Stimulated activated CD8-positive, alpha-beta memory T cell treated with anti-CD3 and anti-CD28 coated beads, Interleukin-2, amount 100 ng/mL, for 1 hour (primary cell): ENCODE measurements at places on chromosomes 12 and 14.

DNA sequence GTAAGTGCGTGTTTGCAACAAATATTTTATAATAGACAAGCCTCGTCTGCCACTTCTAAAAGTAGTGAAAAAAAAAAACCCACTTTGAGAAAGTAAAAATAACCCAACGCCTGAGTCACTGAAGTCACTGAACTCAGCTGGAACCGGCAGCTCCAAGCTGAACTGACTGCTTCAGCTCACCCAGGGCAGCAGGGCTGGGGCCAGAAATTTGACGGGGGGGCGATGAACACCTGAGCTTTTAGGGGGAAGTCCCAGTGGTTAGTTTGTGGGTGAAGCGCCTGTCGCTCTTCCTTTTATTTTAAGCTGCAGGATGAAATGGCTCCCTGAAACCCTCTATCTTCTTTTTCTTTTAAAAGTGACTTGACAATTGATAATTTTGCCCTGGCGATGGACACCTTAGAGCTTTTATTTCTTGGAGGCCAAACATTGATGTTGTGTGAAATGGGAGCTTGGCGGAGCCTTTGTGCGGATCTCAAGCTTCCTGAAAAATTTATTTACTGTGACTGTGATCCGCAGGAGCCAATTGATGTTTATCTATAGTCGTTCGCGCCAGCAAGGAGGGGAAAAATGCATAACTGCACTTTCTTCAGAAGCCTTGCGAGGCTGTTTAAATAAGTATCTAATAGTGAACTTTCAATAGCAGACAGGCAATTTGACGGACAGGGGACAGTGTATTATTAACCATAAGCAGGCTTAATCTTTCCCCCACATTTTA lies 173.2 kb upstream of the MYL2 start:
- DNase-seq, result no peak

- no peak for DNase-seq
These were observed 1108.4 kb upstream of the TMEM132C start for GRCh38 chr12:127158385-127159061.

DNA sequence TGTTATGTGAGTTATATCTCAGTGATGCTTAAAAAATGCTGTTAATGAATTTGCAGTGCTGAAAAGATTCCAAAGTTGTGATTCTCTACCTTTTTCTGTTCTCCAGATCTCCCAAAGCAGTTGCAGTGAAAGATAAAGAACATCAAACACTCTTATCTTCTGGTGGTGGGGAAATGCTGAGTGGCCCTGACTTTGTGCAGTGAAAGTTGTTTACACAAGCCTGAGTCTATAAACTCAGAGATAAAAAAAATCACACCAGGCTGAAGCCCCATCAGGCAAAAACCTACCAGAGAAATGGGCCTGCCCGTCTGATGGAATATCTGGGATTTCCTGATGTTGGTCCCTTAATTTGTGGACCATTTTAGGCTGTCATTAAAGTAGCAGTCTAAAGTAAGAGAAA lies 46.1 kb downstream of the RASSF3 start:
- DNase-seq, result no peak

- DNase-seq, result no peak
These were observed 1.5 kb downstream of the HIF1A start for GRCh38 chr14:61696753-61697318.

GRCh38 chr14:105377555-105378182 lies 20.7 kb upstream of the TEX22 start:
- DNase-seq, result no peak

GRCh38 chr12:131340616-131341210 lies 370.2 kb upstream of the SFSWAP start:
- DNase-seq, result no peak

GRCh38 chr12:119206348-119207062 lies 27.8 kb downstream of the HSPB8 start:
- DNase-seq, result no peak

- no peak for DNase-seq
These were observed 960.0 kb downstream of the BCL11B start for GRCh38 chr14:98312006-98312405.

DNA sequence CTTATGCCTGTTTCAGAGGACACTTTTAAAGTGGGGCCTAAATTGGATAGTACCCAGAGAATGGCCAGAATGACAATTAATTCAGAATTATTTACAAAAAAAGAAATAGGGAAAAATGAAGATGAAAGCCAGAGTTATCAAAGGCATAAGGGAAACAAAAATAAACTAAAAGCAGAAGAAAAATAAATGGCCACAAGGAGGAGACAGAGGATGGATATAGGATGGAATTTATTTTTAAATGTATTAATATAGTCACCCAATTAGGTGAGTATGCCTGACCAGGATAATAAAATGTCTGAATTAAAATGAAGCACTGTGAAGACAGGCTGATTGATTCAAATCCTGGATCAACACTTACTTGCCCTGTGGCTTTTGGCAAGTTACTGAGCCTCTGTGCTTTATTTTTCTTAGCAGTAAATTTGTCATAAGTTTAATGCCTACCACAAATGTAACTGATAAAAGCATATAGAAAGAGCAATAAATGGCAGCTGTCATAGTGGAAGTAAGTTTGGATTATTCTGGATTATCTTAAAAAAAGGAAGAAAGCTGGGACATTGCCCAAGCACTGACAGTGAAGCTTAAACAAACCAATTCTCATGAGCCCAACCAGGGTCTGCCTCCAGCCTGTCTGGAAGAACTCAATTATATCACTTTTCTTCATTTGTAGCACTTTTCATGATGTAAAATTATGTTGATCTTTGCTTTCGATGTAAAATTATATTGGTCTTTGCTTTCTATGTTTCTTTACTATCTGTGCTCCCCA lies 3.5 kb downstream of the CLEC9A start:
- DNase-seq, result no peak

GRCh38 chr12:67498991-67499390 lies 149.6 kb upstream of the DYRK2 start:
- DNase-seq, result no peak

GRCh38 chr12:70919176-70919575 lies 1.4 kb downstream of the PTPRR start:
- DNase-seq, result no peak

DNA sequence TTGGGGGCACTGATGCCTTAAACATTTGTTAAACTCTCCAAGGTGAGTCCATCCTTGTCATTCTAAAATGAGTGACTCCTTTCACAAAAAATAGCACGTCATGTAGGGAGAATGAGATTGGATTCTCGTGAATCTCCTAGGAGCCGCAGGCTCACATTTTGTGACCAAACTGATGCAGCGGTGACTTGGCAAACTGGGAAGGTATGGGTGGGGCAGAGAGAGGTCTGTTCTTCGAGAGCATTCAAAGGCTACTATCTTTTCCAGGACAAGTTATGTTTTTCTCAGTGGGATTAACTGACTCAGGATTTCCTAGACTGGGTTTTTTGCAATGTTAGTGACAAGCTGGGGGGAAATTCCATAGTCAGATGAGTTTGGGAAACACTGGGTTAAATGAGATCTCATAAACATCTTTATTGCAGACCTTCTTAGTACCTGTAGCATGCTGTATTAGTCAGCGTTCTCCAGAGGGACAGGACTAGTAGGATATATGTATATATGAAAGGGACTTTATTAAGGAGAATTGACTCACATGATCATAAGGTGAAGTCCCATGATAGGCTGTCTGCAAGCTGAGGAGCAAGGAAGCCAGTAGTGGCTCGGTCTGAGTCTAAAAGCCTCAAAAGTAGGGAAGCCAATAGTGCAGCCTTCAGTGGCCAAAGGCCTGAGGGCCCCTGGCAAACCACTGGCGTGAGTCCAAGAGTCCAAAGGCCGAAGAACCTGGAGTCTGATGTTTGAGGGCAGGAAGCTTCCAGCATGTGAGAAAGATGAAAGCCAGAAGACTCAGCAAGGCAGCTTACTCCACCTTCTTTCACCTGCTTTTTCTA lies 61.0 kb downstream of the FOXN4 start:
- DNase-seq, result no peak

- no peak for DNase-seq
These were observed 53.1 kb upstream of the NPFF start for GRCh38 chr12:53560351-53560750.

- no peak for DNase-seq
These were observed 288.6 kb downstream of the AACS start for GRCh38 chr12:125353871-125354270.

- no peak for DNase-seq
These were observed 3.0 kb downstream of the SETD1B start for GRCh38 chr12:121806546-121807423.

- no peak for DNase-seq
These were observed 73.4 kb upstream of the ANO4 start for GRCh38 chr12:100721169-100721568.

DNA sequence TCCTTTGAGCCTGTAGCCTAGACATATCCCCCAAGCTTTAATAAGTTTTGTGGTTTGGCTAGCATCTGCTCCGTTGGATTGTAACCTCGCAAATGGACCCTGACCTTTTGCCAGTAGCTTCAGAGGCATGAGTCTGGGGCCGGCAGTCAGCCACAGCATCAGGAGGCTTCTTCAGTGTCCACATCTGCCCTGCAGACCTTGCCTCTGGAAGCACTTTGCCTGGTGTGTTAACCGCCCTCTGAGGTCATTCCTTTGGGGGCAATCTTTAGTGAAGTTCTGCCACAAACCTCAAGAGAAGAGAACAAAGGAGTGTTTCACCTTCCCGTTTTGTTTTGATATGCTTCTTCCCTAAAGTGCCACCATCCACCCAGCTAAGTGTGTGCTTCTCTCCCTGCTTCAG lies 71.4 kb downstream of the GNS start:
- DNase-seq, result no peak

- DNase-seq, result no peak
These were observed 23.7 kb downstream of the ABCD2 start for GRCh38 chr12:39595928-39596327.

GRCh38 chr14:102363182-102363943 lies 622 bp downstream of the TECPR2 start:
- DNase-seq, result no peak

GRCh38 chr12:10304161-10304574 lies 3.5 kb upstream of the KLRD1 start:
- no peak for DNase-seq

DNA sequence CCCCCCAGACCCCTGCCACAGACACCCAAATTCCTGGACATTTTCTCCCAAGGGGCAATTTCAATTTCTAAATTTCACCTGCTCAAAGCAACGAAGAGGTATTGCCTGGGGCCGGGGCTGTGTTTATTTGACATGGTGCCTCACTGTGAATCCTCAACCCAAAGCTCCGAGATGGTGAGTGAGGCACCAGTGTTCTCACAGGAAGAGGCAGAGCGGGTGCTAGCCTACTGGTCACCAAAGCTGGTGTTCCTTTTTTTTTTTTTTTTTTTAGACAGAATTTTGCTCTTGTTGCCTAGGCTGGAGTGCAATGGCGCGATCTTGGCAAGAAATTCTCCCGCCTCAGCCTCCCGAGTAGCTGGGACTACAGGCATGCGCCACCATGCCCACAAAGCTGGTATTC lies 14.8 kb upstream of the SH2B3 start:
- no peak for DNase-seq

DNA sequence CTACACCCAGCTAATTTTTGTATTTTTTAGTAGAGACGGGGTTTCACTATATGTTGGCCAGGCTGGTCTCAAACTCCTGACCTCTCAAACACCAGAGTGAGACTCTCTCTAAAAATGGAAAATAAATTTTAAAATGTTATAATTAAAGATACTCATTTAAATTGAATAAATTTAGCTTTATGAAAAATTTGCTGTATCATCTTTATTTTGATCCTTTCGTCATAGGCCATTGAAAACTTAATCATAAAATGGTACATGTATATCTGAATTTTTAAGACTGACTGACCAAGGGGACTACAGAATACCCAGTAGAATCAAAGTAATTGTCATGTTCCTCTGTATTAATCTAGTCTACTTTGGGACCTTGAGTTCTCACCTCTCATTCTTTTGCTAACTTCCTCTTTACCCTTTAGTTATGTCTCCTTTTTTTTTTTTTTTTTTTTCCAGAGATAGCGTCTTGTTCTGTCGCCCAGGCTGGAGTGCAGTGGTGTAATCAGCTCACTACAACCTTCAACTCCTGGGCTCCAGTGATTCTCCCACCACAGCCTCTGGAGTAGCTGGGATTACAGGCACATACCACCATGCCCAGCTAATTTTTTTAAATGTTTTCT lies 9.5 kb downstream of the RAB5B start:
- DNase-seq, result no peak

GRCh38 chr14:72558721-72559120 lies 335.2 kb downstream of the DPF3 start:
- no peak for DNase-seq

- no peak for DNase-seq
These were observed at the start of gene ALDH2 for GRCh38 chr12:111766608-111767361. TSS of gene ALDH2 (plus strand) at chr12:111766933. CDS start at chr12:111766983, 50 bp downstream.

DNA sequence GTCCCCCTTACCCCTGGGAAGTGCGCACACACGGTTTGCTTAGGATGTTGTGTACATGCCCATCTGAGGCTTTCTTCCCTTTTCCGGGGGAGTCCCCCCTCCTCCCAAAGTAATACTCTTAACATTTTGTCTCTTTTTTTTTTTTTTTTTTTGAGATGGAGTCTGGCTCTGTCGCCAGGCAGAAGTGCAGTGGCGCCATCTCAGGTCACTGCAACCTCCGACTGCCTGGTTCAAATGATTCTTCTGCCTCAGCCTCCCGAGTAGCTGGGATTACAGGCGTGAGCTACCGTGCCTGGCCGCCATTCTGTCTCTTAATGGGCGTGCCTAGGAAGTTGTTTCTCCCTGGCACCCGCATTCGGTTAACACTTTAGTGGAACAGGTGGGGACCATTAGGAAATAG lies 4.5 kb upstream of the GMFB start:
- DNase-seq, result no peak

DNA sequence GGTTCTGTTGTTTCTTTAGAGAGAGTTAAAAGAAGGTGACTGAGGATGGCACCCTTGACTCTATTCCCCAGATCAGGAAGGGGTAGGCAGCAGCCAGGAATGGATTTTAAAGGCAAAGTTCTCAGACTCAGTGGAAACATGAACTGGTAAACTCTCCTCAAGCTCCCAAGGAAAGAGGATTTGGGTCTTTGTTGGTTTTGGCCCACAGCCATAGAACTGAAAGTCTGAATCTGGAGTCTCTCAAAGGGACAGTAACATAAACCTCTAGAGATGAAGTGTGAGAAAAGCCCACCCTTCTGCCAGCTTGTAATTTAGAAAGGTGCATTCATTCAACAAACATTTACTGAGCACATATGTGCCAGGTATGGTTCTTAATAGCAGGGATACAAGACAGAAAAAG lies 28.6 kb upstream of the BLTP3B start:
- DNase-seq, result no peak

- no peak for DNase-seq
These were observed 30.9 kb upstream of the IRF2BPL start for GRCh38 chr14:77059276-77059915.

DNA sequence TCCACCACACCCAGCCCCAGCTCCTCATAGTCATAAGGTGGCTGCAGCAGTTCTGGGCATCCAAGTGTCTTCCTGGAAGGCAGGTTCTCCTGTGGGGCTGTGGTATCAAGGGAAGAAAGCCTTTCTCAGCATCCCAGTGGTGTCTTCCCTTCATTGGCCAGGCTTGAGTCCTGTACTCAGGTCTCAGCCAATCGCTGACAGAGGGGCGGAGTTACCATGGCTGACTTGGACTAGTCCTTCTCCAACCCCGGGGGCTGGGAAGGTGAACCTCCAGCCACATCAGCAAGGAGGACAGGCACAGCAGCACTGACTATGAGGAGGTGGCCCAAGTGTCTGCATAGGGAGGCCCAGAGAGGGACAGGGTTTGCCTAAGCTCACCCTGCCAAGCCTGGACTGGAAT lies 64.0 kb upstream of the SLC24A4 start:
- no peak for DNase-seq

GRCh38 chr12:77830583-77831351 lies at the start of gene NAV3:
TSS of gene NAV3 (plus strand) at chr12:77830894. CDS start at chr12:77831462, 568 bp downstream.
- DNase-seq, result no peak
